ENCODE measurements at places on chromosomes 16 and 17.

- DNase-seq = no peak
Observed at GRCh38 chr16:14487579-14487978, 142.5 kb downstream of the PARN start.

GRCh38 chr17:15278924-15279477, 13.9 kb upstream of the PMP22 start:
- no peak for DNase-seq

DNA sequence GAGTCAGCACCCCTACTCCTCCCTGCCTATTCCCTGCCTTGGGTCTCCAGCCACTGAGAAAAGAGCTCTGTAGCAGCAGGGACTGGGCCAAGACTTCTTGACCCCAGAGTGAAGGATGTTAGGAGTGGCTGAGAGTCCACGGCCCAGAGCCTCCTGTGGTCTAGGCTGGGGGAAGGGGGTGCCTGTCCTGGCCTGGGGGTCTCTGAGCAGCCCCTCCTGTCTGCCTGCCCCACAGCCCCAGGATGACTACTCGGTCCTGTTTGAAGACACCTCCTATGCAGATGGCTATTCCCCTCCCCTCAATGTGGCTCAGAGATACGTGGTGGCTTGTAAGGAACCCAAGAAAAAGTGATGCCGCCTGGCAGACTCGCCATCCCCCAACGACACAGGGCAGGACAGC, 5.5 kb downstream of the SULT1A2 start:
- no peak for DNase-seq

DNA sequence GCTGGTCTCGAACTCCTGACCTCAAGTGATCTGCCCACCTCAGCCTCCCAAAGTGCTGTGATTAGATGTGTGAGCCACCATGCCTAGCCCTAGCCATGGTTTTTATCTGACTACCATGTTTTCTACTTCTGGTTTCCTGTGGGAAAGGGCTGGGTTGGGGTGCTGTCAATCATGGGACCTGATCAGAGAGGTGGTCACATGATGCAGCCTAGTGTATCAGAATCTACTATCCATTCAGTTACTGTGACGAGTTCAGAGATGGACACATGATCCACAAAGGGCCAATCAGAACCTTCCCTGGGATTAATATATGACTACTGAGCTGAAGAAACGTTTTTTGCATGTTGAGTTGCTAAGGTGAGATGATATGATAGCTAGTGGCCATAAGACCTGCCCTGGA, 59.1 kb downstream of the ABCC6 start:
- DNase-seq = no peak

DNA sequence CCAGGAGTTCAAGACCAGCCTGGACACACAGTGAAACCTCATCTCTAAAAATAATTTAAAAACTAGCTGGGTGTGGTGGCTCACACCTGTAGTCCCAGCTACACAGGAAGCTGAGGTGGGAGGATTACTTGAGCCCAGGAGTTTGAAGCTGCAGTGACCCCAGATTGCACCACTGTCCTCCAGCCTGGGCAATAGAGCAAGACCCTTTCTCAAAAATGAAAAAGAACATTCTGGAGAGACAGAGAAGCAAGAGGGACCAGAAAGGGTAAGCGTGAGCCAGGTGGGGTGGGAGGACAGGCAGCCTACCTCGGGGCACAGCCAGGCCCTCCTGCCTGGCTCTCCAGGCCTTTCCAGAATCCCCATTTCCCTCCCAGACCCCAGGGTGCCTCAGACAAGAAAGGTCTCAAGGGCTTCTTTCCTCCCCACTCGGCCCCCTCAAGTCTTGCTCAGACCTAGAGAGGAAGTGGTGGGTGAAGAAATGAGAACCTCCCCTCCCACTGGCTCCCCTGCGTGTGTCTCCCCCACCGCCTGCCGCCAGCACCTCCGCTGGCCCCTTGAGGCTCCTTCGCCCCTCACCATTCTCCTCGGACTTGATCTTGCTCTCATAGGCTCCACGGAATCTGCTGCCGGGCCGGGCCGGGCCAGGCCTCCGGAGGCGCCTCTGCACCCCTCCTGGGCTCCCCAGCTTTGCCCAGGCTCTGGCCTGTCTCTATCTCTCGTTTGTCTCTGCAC, 503 bp downstream of the C16orf54 start:
- DNase-seq = peak; percentile 13

DNA sequence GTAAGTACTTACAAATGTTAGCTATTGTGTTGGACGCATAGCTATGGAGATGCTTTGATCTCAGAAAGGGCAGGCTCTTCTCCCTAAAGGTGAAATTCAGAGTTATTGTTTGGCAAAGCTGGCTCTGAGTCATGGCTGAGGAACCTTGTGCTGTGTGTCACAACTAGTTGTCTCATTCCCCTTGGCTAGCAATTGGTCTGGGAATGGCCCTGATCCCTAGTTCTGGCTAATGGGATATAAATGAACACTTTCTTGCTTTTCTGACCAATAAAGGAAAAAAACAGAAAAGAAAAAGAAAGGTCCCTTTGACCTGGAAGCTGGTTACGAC, 210.6 kb downstream of the MAP2K4 start:
- no peak for DNase-seq

DNA sequence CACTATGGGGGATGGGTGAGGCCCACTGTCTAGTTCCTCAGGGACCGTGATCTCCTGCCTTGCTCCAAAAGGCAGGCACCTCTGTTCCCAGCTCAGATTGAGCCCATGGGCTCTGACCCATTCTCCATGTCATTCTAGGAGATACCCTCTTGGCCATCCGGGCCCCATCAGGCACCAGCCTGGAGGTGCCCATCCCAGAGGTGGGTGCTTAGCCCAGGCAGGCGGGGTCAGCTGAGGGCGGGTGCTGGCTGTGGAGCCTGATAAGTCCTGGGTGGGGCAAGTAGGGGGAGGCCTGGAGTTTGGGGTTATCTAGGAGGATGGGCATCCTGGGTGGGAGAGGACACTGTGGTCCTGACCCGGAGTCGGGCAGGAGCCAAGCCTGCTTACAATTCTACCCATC, 2.3 kb downstream of the E2F4 start:
- DNase-seq = no peak

- DNase-seq = no peak
Observed at GRCh38 chr17:288802-289356, 63.7 kb downstream of the RPH3AL start.

DNA sequence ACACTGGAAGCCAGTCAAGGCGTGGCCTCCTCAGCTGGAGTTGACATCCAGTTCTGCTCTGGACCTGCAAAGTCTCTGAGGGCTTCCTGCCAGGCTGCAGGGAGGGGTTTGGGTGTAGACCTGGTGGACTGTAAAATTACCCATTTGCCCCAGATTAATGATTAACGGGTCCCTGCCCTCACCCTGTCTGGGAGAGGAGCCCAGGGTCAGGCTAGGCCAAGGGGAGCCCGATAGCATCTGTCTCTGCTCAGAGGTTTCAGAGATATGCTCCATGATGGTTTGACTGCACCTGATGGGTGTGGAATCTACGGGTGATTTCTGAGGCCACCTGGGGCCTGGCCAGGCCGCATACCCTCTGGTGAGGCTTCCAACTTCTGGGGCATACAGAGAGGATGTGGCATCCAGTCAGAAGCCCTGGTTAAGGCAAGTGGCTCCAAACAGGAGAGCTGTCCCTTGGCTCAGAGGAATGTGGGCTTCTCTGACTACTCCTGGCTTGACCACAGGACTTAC, 11.2 kb downstream of the PPY start:
- DNase-seq = no peak

GRCh38 chr17:33277436-33278100, 15.5 kb downstream of the ASIC2 start:
- no peak for DNase-seq

DNA sequence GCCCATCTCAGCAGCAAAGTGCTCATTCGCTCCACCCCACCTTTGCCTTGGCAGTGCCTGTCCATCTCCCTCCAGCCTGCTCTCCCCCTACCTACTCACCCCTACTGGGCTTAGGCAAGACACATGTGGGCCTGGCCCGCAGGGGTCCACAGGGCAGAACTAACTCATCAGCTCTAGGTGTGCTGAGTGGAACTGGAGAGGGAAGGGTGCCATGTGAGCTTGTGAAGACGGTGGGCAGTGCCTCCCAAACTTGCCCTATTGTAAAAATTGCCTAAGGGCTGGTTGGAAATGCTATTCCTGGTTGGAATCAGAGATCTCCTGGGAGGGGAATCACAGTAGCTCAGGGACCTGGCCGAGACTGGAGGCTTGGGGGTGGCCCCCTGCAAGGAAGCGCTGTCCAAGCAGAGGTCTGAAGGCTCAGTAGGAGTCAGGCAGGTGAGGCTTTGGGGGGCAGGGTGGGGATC, 29.1 kb upstream of the TNS4 start:
- DNase-seq = no peak

DNA sequence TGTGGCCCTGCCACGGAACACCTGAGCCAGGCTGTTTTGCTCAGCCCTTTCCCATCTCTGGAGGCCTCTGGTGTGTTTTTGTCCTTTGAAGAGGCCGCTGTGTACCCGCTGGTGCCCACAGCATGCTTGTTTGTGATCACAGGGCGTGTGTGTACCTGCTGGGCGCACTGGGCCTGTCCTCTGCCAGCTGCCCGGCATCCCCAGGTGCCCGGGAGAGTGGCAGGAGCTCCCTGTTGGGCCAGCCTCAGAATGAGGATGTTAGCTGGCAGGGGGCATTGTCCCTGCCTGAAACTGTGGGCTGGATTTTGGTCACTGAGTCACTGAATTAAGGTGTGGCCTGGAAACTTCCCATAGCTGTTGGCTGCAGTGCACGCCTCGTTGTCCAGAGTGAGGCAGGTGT, 31.1 kb downstream of the BAIAP2 start:
- no peak for DNase-seq

DNA sequence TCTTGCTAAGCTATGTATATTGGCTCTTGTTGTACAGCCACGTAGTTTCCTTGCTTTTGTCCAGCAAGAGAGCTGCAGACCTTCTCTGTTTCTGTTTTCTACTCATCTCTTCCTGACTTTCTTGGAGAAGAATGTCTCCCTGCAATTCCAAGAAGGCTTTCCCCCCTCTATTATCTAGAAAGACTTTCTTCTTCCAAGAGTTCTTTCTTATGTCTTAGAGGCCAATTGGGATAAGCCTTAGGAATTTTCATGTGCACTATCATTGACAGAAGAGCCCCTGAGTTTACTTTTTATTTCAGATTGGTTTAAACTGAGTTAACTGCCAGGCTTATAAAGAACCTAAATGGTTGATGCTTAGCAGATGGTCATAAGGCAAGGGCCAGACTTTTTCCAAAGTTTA, 9.0 kb downstream of the CAPNS2 start:
- DNase-seq = no peak

DNA sequence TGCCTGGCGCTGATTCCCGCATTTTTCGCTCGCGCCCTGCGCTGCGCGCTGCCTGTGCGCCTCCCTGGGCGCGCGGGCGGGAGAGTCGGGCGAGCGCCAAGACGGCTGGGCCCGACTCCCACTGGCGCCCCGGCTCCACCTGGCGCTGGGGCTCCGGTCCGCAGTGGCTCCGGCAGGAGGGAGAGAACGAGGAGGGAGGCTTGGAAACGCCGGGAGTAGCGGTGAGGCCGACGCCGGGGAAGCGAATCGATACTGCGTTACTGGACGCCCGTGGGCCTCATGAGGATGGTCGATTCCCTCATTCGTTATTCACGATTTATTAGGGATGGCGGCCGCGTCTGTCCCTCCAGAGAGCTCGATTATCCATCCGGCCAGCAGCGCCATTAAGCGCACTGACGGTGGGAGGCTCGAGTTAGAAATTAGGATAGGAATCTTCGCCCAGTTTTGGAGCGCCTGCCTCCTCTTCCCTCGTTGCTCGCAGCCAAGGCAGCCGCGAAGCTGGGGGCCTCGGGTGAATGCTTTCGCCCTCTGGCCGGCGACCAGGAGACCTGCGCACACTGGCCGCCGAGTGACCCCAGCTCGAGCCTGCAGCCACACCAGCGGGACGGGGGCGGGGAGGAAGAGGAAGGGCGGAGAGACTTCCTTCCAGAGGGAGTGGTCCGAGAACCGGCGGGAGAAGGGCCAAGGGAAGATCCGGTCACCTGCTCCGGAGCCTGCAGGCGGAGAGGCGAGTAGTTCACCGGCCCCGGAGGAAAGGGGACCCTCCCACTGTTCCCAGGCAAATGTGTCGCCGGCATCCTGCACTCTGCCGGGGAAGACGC, 1.3 kb upstream of the PCGF2 start:
- DNase-seq = no peak

DNA sequence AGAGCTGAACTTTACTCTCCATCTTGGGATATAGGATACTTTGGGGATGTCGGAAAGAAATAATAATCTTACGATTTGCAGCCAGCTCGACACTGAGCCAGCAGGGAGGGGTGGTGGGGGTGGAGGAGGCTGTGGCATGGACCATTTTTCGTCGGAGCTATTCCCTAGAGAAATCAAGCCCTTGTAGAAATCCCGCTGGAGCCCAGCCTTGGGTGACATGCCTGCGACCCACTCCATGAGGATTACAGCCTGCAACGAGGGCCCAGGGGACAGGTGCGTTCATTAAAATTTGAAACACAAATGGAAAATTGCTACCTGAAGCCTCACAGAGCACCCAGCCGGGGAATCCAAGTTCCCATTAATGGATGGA, 82.8 kb upstream of the GSE1 start:
- no peak for DNase-seq

- DNase-seq = no peak
Observed at GRCh38 chr17:4735876-4736651, 3.6 kb upstream of the ZMYND15 start.

GRCh38 chr17:83151442-83152226, 72.2 kb downstream of the METRNL start:
- DNase-seq = no peak

GRCh38 chr17:50805486-50805885, 29.9 kb upstream of the WFIKKN2 start:
- DNase-seq = no peak

DNA sequence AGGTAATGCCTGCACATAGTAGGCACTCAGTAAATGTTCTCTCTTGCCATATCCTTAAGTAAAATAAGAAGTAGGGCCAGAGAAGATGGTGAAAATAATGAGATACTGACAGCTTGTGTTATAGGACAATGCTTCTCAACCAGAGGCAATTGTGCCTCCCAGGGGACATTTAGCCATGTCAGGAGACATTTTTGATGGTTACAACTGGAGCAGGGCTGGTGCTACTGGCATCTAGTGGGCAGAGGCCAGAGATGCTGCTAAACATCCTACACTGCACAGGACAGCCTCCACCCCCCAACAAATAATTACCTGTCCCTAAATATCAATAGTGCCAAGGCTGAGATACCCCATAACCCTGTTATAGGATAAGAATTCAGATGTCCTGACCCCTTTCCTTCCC, 1.7 kb downstream of the RAD51D start:
- no peak for DNase-seq

- peak; percentile 56 for DNase-seq
Observed at GRCh38 chr17:7307686-7308624, 527 bp downstream of the EIF5A start.

DNA sequence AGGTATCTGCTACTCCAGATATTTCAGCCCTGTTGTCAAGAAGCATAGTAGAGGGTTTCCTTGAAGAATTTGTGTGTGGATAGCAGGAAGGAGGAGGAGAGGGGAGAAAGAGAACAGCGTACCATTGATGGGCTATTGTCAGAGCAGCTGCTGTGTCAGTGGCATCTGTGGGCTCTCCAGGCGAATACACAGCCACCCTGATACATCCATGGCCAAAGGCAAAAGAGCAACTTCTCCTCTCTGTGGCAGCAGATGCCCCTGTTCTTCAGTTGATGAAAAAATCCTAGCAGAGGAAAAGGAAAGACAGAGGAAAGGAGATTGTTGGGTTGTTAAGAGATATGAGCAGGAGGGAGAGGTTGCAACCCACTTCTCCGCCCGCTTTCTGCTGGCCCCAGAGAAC, 12.2 kb upstream of the KCNJ2 start:
- DNase-seq = no peak

GRCh38 chr17:66957951-66958579, 6.4 kb upstream of the CACNG4 start:
- DNase-seq = no peak

- no peak for DNase-seq
Observed at GRCh38 chr17:22128171-22128570, 435.8 kb downstream of the KCNJ18 start.

GRCh38 chr16:17476414-17477259, 5.9 kb upstream of the XYLT1 start:
- DNase-seq = no peak
